ENCODE measurements at places on chromosomes 4 and X.

DNA sequence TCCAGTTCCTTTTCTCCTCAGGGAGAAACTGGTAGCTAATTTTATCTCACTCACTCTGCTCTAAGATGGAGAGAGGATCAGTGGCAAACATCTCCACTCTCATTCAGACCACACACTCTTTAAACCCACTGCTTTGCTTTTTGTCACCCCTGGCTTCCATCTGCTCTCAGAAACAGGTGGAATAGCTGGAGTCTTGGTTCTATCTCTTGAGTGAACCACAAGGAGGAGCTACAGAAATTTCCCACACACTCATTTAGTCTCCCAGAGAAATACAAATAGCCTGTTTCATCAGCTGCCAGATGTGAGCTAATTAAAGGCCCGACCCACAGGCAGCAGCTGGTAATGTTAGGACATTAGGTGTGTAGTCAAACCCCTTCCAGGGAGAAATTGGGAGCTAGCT lies 96.6 kb downstream of the STPG2 start:
- no peak for DNase-seq

GRCh38 chrX:148771440-148771839 lies 271.0 kb downstream of the AFF2 start:
- no peak for DNase-seq

DNA sequence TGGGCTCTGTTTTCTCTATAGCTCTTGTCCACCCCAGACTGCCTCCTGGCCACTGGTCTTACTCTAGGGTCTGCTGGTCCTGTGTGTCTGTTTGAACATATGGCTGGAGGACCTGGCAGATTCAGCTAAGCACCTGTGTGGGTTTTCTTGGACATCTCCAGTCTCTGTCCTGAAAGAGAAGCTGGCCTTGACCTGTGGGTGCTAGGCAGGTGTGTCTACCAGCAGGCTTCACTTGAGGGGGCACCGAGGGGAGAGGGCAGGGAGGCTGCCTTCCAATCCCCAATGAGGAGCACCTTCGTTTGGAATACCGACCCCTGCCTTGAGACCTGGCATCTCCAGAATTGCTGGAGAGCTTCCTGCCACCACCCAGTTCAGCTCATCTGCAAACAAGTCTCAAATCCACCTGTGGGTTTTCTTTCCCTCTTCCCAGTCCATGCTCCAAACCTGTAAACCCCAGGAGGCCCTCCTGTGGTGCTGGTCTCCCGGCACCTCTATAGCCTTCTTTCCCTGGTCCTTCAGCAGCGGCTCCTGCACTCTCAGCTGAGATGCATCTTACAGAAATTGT lies 45.2 kb downstream of the HTRA3 start:
- no peak for DNase-seq

GRCh38 chr4:121885115-121885514 lies 14.8 kb upstream of the BBS7 start:
- no peak for DNase-seq

GRCh38 chrX:37816766-37817165 lies 30.6 kb downstream of the DYNLT3 start:
- no peak for DNase-seq

DNA sequence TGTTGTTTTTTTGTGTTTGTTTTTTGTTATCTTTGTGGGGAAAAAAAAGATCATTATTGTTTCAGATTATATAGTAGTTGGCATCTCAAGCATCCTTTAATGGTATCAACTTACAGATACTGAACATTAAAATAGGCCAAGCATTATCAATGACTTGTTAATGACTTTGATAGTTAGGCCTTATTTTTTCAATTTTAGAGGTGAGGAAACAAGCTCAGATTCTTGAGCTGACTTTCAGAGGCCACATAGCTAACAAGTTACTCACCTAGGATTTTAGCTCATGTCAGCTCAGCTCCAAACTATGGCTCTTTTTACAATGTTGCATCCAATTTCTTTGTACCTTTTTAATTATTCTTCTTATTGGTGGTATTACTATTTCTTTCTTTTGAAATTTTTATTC lies 471 bp upstream of the PLAC8 start:
- no peak for DNase-seq

DNA sequence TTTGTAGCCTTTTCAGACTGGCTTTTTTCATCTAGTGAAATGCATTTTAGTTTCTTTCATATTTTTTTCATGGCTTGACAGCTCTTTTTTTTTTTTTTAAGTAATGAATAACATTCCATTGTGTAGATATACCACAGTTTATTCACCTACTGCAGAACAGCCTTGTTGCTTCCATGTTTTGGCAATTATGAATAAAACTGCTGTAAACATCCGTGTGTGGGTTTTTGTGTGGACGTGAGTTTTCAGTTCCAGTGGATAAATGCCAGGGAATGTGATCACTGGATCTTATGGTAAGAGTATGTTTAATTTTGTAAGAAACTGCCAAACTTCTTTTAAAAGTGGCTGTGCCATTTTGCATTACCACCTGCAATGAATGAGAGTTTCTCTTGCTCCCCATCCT lies 160.8 kb downstream of the SOWAHB start:
- DNase-seq, result no peak

GRCh38 chr4:83022724-83023450 lies 12.1 kb upstream of the COPS4 start:
- DNase-seq, result no peak

DNA sequence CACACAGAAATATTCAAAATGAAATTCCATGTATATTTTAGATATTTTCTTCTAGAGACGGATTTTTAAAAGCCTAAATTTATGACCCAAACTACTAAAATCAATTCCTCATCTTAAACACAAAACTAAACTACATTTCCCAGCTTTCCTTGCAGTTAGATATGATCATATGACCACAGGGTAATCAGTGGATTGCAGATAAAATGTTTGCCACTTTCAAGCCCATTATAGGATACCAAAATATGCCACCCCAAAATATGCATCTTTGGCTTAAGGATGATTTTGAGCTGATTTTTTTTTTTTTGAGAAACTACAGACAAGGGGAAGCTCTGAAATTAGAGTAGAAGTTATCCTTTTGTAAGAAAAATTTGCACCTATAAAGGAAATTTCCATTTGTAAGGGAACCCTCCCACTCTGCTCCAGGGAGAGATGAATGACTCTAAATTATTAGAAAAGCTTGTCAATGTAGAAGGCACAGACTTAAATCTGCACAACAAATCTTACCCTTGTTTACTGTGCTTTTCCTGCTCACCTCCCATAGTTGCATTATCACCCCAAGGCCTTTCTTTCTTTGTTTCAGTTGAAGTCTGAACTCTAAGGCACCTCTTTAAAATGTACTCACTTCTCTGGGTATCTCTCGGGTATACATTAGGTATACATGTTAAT lies 503.0 kb downstream of the PDHA2 start:
- no peak for DNase-seq

DNA sequence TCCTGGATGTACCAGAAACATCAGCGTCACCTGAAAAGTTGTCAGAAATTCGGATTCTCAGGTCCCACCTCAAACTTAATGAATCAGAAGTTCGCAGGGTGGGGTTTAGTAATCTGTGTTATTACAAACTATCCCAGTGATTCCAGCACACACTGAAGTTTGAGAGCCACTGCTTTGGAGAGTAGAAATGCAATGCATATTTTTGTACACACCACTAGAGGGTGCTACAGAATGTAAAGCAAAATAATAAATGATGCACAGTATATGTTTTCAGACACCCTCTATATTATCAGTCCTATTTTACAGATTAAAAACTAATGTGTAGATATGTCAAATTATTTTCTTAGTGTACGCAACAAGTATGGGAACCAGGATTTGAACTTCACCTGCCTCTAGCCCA lies 2.4 kb upstream of the MORF4L2 start:
- no peak for DNase-seq

GRCh38 chr4:185179488-185179887 lies 24.3 kb downstream of the CFAP97 start:
- no peak for DNase-seq

GRCh38 chr4:8301851-8302730 lies 32.5 kb downstream of the HTRA3 start:
- no peak for DNase-seq

GRCh38 chrX:56783450-56783831 lies 54.4 kb downstream of the NBDY start:
- peak; percentile 65 for DNase-seq

- DNase-seq, result no peak
Observed at GRCh38 chr4:180310616-180311015, 1932.6 kb upstream of the TENM3 start.

DNA sequence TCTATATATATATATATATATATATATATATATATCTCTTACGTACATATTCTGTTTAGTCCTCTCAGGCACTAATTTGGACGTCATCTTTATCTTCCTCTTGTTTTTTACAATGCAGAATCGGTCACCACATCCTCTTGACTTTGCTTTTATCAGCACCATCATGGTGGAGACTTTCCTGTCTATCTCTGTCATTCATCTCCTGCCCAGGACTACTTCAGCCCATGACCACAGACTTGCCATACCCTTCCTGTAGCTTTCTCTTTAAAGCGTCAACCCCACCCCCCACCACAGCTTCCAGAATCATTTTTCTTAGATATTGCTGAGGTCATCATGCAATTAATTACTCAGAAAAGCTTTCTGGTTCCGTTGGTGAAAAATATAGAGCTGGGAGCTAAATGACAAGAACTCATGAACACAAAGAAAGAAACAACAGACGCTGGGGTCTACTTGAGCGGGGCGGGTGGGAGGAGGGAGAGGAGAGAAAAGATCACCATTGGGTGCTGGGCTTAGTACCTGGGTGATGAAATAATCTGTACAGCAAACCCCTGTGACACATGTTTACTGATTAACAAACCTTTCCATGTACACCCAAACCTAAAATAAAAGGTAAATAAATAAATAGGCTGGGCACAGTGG lies 30.5 kb upstream of the PRKX start:
- DNase-seq, result peak; percentile 33

DNA sequence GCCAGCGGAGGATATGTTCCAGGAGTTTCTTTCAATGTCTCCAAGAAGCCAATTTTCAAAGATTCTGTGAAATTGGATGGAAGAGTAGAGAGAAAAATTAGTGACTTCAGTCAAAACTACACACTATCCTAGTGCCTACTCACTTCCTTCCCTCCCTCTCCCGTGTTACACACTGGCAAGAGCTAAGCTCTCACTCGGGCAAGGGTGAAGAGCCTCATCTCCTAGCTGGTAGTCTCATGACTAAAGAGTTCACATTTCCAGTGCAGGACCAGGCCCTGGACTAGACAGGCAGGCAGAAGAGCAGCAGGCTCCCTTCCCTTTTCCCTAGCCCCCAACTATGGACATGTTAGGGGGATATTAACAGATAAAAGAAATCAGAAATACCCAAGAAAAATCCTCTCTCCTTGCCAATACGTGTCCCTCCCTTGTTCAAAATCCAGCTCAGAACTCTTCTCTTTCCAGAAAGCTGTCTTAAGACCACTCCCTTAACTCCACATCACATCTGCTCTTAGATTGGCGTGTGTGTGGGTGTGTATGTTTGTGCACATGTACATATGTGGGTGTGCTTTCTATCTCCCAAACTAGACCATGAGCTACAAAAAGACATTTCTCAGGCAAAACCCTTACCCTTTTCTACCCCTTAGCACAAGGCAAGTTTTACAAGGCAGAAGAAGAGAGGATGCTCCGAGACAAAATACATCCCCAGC lies 29.9 kb downstream of the ZDHHC9 start:
- no peak for DNase-seq

DNA sequence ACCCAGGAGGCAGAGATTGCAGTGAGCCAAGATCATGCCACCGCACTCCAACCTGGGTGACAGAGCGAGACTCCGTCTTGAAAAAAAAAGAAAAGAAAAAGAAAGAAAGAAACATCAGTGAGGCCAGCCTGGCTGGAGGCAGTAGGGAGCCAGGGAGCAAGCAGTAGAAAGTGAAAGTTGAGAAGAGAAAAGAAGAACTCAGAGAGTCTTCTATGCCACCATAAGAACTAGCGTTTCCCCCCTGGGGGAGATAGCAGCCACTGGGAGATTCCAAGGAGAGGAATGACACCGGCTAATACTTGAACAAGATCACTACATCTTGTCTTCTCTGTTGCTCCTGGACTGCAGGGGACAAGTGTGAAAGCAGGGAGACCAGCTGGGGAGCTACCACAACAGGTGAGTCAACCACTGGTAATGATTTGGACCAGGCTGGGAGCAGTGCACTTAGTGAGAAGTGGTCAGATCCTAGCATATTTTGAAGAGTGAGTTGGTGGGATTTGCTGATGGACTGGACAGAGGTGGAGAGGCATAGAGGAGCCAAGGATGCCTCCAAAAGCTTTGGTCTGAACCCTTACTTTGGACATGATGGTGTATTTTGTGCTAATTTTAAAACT lies 33.4 kb downstream of the SLC2A9 start:
- DNase-seq, result no peak

GRCh38 chr4:71209161-71209560 lies 129.7 kb upstream of the SLC4A4 start:
- DNase-seq, result no peak

DNA sequence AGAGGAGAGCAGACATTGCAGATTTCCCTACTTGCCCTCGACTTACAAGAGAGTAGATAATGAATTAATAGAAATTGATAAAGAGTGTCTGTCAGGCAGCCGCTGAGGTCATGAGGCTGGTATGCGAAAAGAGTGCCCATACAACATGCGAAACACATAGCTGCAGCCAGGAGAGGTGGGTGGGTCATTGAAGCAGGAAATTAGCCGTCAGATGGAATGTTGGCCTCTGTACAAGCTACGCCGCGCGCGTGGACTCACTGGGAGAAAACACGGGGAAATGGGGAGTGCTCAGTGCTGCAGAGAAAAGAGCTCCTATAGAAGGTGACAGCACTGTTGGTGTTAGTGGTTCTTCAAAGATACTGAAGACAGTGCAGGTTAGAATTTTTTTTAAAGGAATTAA lies 125.1 kb downstream of the RAPGEF2 start:
- DNase-seq, result no peak

GRCh38 chrX:122055979-122056715 lies 1008.7 kb downstream of the GLUD2 start:
- no peak for DNase-seq

- no peak for DNase-seq
Observed at GRCh38 chrX:48913605-48914366, 2.3 kb upstream of the SLC35A2 start.

DNA sequence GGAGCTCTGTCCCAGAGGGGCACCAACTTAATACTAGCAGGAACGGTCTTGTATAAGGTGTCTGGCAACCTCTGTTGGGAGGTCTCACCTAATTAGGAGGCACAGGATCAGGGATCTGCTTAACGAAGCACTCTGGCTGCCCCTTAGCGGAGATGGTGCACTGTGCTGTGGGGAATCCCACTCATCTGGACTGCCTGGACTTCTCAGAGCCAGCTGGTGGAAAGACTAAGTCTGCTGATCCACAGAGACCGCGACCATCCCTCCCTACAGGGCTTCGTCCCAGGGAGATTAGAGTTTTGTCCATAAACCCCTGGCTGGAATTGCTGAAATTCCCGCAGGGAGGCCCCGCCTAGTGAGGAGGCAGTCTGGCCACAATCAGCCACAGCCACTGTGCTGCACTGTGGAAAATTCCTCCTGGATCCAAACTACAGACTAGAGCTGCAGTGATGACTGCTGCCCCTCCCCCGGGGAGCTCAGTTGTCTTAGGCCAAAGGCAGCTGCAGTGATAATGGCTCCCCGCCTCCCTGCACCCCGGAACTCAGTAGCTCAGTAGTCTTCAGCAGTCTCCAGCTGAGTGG lies 22.0 kb upstream of the ZCCHC4 start:
- DNase-seq, result no peak
